ENCODE measurements at places on chromosomes 7 and 10.

GRCh38 chr10:113337142-113337541 lies 215.7 kb upstream of the HABP2 start:
- no peak for DNase-seq

GRCh38 chr7:150476819-150477631 lies 26.6 kb downstream of the GIMAP8 start:
- peak; percentile 37 for DNase-seq

- no peak for DNase-seq
Measured at GRCh38 chr10:19826712-19827111, 10.5 kb downstream of the PLXDC2 start.

DNA sequence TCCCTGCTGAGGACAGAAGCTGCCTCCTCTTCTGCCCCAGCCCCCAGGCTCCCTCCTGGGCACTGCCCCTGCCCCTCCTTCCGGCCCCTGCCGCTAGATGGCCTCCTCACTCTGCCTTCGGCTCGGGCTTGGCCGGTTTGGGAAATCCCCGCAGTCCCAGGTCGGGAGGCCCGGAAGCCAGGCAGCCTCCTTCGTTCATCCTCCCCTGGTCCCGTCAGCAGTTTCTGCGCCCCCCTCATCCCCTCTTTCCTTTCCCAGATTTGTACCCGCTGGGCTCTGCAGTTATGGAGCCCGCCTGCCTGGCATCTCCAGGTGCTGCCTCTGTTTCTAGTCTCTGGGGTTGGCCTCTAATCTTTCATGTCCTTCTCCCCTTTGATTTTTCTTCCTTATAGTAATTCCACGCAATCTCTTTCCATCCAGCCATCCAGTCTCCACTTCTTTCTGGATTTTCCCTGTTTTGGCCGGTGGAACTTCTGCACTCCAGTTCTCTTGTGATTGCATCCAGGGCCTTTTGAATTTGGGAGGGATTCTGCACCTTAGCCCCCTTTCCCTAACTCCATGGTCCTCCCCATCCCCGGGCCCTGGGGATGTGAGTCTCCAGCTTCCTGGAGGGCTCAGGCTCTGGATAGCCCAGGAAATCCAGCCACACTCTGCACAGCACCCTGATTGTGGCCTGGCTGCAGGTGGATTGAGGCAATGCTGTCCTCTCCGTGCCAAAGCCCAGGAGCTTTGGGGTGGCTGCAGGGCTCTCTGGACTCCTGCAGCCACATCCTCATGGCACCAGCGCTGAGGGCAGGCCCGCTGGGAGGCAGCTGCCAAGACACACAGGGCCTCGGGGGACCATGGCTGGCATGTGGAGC lies 3.3 kb upstream of the SHH start:
- DNase-seq, result peak; percentile 35

DNA sequence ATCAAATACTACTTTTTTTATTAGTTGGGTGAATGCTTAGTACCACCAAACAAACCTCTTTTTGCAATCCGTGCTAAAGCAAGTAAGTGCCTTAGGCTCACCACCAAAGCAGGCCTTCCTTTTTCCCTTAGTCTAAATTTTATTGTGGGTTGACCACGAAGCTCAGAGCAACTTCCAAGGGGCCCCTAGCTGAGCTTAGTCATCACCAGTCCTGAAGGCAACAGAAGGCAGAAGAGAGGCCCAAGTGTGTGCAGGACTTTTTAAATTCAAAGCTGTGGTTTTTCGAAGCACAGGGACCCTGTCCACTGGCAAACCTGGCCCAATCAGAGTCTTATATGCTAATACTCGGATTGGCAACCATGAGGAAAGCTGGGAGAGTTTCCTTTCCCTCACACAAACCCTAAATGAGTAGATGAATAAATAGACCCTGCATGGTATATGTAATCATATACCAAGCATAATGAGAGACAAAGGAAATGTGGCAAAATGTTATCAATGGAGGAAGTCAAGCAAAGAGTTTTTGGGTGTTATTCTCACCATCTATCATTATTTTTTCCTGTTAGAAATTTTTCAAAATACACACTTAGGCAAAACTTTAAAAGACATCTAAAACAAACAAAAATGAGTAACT lies 453.2 kb upstream of the GALNT17 start:
- DNase-seq, result no peak

GRCh38 chr10:60669501-60669900 lies 108.8 kb upstream of the CDK1 start:
- DNase-seq, result no peak

- no peak for DNase-seq
Measured at GRCh38 chr7:90173127-90173844, 19.0 kb downstream of the STEAP1 start.
